Stimulated activated CD8-positive, alpha-beta memory T cell treated with anti-CD3 and anti-CD28 coated beads, Interleukin-2, amount 100 ng/mL, for 1 hour (primary cell): ENCODE measurements at places on chromosomes 7 and 10.

DNA sequence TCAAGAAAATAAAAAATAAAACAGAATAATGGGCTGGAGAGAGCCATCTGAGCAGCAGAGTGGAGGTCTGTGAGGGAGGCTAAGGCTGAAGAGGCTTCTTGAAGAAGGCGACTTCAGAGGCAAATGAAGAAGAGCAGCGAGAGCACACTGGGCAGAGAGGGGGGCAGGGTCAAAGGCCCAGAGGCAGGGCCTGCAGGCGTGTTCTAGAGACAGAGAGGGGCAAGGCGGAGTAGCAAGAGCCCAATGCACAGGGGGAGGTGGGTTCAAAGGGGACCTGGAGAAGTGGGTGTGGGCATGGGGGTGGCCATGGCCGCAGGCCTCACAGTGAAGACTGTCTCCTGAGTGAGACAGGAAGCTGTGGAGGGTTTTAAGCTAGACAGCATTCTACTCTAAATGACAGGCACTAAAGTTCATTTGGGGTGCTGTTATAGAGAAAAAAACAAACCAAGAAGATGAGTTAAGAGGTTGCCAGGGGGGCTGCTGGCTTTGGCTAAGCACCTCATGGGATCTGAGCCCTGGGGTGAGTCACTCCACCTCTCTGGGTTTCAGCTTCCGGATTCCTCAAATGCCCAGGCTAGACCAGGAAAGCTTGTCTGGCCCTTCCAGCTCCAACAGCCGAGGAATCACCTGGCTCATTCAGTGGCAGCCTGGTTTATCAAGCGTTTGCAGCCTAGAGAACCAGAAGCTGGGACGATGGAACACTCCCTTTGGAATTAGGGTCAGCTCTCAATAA, 81.7 kb downstream of the DLG5 start:
- DNase-seq = no peak

DNA sequence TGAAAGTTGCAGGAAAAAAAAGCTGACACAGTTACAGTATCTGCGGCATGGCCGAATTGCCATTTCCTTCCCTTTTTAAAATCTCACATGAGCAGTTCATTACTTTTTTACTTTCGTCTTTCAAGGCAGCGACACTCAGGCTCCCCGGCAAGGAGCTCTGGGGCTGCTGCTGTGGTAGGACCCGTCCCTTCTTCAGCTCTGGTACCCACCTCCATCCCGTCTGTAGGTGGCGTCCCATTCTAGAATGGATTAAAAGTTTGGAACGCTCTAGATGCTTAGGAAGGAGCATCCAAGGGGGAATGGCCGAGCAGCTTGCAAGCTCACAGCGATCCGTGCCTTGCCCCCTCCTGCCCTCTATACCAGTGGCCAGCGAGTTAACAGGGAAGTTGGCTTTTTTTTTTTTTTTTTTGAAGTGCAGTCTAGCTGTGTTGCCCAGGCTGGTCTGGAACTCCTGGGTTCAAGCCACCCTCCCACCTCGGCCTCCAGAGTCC, 22.8 kb upstream of the TTYH3 start:
- DNase-seq = no peak

GRCh38 chr7:154581251-154581890, 421.6 kb downstream of the PAXIP1 start:
- no peak for DNase-seq

DNA sequence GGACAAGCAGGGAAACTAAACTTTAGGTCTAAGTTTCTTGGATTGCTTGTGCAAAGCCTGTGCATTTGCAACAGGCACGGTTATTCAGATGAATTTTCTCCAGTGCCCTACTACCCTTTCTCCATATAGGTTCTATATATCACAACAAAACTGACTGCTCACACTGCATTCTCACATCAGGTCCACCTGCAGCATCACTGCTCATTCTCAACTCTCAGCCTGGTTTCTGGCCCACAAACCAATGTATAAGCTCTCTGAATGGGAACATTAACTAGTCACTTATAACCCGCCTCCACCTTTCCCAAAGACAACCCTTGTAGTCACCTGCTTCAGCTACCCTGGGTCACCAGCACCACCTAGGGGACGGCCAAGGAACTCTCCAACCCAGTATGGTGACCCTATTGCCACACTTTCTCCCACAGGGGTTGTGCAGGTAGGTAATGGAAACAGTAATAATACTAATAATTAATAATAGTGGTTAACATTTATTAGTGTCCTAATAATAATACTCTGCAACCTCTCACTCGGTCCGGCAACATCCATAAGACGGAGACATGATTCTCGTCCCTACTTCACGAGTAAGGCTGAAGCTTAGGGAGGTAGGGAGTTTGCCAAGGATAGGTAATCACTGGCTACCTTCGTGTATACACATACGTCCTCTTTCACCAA, 97.3 kb downstream of the CLEC2L start:
- DNase-seq = no peak

DNA sequence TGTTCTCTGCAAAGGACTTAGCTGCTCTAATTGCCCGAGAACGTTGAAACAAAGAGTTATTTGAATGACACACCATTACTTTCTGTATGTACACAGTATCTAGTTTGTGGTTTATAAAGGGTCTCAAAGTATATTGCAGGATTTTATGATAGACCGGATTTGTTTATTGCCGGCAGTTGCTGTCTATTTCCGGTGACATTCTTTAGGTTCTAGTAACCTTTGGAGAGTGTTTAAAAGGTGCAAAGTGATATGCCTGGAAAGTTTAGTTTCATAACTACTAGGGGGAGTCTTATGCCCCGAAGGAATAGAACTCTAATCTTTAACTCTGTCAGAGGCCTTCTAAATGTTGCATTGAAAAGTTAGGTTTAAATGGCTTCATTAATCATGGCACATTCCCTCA, 63.8 kb downstream of the PAPSS2 start:
- DNase-seq = no peak

GRCh38 chr7:73358590-73359275, 30.8 kb downstream of the FKBP6 start:
- no peak for DNase-seq

- DNase-seq = no peak
Measured at GRCh38 chr7:76428868-76429805, 4.4 kb downstream of the ZP3 start.

DNA sequence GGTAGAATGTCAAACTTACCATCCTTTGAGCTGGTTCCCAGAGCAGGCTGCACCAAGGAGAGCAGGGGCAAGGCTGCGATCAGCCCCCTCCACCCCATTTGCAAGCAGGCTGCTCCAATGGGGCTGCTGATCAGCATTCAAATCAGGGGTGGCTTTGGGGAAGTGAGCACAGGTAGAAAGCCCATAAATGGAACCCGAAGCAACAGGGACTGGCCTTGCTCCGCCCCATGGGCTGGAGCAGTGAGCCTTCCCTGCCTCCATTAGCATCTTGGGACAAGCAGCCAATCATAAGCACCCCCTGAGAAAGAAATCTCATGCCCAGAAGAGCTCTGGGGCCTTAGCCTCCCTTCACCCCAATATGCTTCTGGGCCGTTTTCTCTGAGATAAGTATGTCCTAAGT, 4.0 kb upstream of the PKD1L1 start:
- DNase-seq = no peak

DNA sequence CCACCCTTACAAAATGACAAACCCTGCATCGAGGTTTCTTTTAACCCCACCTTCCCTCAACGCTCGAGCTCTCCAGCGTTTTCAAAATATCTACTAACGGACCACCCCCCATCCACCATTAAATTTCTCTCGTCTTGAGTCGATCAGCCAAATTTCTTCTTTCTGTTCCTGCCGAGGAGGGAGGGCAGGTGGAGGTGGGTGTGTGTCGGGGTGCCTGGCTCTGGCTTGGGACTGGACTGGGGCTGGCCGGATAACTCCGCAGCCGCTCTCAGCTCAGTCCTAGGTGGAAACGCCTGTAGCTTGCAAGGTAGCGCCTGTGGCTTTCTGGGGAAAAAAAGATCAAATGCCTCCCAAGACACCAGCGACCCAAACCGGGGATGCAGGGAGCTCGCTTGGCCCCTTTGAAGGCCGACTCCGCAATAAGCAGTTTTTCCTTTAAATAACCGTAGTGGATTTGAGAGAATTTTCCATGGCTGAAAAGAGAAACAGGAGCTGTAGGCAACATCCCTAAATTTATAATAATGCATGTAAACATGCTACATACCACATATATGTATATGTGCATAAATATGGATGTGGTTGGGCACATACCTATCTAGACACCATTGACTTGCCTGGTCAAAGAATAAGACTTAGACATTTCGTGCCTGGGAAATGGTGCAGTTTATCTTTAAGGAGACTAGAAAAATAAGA, 1.9 kb upstream of the TMEM178B start:
- DNase-seq = no peak

DNA sequence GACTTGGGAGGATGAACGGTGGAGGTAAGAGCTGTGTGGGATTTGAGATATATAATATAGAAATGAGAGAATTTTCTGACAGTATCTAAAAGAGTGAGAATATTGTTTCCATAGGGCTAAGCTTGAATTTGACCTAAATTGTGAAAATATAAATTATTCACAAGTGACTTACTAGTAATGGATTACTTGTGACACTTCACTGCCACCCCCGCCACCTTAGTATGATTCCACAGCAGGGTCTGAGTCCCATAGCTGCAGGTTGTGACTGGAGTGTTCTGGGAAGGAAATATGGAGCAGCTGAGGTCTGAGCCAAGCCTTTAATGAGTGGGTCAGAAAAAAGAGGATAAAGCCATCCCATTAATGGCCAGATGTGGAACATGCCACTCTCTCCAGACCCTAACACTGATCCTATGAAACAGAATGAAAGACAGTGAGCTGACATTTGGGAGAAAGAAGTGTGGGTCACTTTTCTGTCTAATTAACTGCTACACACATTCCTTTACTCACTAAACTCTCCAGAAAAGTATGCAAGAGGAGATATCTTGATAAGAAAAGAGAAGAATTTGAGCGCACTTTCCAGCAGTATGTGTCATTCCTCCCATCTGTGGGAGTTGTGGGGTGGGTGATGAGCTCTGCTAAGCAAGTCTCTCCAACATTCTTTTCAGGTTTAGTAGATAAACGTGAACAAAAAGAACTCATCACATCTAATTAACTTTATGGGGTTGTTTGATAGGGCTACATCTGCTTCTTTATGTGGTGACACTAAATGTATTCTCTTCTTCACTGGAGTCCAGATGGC, 1193.4 kb downstream of the SORCS3 start:
- no peak for DNase-seq

GRCh38 chr10:124730790-124731189, 13.4 kb downstream of the FAM53B start:
- no peak for DNase-seq

- DNase-seq = no peak
Measured at GRCh38 chr10:13587391-13587790, 626 bp downstream of the PRPF18 start.

DNA sequence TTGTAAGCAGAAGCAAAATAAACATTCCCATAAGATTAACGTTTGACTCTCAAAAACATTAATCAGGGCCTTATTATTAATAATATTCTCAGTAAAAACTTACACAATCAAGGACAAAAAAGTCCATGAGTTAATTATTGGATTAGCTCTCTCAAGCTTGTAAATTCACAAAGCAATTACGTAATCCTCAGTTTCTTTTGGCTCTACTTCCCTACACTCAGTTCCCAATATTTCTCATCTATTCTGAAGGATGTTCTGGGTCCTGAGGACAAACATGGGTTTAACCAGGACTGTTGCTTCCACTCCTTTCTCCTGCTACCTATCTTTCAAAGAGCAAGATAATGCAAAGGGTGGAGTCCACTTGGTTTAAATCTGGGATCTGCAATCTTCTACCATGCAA, 15.1 kb downstream of the FBXL13 start:
- DNase-seq = no peak

GRCh38 chr7:22269963-22270362, 87.0 kb downstream of the RAPGEF5 start:
- no peak for DNase-seq

DNA sequence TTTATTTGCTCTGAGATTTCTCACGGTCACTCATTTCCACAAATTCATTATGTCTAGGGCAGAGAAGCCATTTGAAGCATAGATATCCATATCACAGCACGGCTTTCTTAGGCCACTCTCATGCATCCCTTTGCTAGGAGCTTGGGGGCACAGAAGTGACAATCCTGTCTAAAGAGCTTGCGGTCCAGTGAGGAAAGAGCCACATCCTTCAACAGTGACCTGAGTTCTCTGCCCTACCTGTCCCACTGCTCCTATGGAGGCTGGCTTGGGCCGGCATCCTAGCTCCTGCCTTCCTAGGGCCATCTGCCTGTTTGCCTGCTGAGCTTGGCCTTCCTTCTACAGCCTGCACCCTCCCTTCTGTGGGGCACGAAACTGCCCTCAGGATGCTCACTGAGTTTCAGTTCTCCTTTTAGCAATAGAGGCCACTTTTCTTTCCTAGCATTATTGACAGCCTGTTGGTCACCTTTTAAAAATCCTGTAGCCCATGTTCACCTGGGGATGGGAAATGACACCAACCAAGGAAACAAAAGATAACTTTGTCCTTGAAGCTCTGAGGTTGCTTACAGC, 212.1 kb upstream of the GRB10 start:
- DNase-seq = no peak

GRCh38 chr7:65722361-65722792, 150.5 kb upstream of the VKORC1L1 start:
- peak; percentile 31 for DNase-seq

GRCh38 chr10:30542001-30542894, 87.3 kb downstream of the LYZL2 start:
- DNase-seq = no peak

DNA sequence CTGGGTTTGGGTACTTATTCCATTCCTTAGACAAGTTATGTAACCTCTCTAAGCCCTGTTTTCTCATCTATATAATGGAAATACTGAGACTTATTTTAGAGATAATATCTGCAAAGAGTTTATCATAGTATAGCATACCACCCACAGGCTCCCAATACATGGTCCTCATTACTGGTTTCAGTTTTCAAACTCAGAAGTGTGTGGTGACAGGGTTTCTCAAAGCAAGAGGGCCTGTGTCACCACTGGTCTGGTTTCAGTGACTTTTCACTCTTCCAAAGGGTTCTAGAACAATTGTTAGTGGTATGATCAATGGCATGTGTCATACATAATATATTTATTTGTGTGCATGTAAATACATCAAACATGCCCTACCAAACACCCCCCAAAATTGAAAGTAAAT, 89.2 kb upstream of the BMPER start:
- DNase-seq = no peak

- DNase-seq = no peak
Measured at GRCh38 chr10:78266741-78267469, 233.2 kb downstream of the RPS24 start.

DNA sequence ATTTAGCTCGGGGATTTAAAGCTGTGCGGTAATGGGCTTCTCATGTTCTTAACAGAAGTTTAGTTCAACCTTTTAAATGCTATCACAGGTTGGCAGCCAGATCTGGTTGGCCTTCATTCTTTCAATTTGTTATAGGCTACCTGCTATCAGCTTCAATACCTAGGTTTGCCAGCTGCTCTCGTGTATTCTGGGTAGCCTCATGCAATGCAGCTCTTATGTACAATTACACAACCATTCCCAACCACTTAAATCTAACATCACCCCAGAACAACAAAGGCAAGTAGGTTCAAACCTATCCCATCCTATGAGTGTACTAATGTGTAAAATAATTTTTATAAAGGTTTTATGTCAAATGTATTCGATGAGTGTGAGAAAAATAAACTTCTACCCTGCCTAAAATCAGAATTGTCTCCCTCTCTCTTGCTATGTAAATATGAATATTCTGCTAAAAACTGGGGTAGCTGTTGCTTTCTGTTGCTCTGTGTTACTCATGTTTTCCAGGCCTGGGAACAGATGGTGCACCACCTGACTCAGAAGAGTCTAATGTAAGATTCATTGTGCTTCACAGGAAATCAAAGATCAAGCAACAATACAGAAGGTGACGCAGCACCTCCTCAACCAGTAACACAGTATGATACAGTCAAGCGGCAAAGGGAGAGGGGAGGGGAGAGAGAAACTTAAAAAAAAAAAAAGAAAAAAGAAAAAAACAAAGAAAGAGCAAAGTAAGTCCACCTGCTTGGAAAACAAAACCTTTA, 188.6 kb downstream of the ETV1 start:
- no peak for DNase-seq
